ACHN (cell line): ENCODE measurements at places on chromosomes 16 and 17.
A peak's percentile ranks its signal among the peaks of the same experiment; 100 is the strongest.

DNA sequence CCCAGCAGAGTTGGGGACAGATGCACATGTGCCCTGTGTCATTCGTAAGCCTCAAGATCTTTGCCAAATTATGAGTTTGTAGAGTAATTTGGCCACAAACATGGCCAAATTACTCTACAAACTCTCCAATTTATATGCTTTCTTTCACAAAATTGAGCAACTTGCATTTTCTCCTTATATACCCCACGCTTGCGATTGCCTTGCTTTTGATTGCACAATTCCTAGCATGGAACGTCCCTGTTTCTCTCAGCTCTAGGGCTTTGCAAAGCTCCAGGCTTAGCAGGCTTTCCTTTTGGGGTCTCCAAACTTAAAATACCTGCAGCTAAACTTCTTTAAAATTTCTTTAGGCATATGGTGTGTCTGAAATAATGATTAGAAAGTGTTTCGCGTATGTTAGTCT lies 28.5 kb upstream of the MAF start:
- DNase-seq, result no peak

DNA sequence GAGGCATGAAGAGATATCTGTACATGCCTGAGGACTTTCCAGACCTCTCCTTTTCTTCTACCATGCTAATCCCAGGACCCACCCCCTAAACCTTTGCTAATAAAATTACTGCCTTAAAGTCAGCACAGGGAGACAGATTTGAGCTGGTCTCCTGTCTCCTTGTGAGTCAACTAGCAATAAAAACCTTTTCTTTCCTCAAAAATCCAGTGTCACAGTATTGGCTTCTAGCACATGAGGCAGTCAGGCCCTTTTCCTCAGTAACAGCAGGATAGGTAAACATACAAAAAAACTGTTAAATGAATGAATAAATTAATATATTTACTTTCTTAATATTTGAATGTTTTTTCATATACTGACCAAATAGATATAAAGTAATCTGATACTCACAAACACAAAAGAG lies 41.3 kb downstream of the ABCA10 start:
- DNase-seq, result no peak

DNA sequence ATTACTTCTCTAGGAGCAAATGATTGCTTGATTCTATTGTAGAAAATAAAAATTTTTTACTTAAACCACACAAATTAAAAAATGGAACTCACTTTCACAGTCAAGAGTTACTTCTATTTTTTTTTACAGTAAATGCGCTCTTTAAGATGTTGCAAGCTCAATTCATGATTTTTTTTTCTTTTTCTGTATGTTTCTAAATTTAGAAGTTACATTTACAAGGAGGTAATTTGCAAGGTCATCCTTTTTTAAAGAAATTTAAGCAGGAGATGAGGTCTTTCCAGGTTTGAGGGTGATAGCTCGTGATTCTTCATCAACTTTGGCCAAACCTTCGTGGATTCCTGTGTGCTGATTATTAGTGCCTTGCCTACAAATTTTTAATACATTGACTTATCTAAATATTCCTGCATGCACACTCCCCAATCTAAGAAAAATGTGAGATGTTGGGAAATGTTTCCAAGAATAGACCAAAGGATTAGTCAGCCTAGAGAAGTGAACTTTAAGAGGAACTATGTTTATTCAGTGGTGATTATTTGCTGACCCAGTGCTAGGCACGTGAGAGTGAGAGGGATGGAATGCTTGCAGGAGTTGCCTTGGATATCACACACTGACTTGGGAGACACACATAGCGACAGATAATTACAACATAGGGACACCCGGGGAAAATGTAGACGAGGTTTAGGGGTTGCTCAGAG lies 429.8 kb downstream of the MAF start:
- no peak for DNase-seq

DNA sequence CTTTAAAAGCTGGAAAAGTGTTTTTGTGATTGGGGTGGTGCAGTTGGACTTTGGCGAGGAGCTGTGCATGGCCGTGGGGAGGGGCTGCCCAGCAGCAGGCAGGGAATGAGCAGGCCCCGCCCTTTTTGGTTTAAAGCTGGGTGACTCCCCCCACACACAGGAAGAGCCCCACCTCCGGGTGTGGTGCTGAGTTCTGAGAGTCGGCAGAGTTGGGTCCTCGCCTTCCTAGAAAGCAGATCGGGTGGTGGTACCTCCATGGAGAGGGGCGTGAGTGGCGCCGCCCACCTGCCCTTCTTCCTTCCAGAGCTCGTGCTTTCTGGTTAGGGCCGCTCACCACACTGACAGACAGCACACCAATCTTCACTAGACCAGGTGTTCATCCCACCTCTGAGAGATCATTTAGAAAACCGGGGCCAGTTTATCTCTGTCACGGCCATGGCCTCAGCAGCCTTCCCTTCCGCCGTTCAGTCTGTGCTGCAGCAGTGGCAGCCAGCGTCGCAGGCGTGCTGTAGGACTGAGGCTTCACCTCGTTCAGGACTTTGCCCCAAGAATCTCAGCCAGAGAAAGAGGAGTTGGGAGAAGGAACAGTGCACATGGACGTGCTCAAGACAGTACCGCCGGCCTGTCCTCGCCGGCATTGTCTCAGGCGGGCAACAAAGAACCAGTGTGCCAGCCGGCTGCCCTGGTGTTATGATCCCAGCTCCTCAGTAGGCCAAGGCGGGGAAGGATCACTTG lies 144.0 kb upstream of the CHMP6 start:
- no peak for DNase-seq

DNA sequence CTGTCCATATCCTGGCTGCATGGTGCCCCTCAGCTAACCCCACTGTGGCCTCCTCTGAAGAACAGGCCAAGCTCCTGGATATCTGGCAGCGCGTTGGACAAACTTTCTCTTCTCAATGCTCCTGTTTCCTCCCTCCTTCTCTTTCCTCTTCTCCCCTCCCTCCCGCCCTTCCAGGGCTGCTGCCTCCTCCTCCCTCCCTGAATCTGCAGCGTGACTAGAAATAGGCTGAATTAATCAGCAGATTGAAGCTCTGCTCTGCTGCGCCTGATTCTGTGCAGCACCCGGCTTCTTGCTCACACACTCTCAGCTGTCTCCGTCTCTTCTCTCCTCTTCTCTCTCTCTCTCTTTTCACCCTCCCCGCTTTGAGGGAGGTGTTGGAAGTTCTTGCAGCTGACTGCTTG lies 19.8 kb downstream of the TMEM94 start:
- no peak for DNase-seq

DNA sequence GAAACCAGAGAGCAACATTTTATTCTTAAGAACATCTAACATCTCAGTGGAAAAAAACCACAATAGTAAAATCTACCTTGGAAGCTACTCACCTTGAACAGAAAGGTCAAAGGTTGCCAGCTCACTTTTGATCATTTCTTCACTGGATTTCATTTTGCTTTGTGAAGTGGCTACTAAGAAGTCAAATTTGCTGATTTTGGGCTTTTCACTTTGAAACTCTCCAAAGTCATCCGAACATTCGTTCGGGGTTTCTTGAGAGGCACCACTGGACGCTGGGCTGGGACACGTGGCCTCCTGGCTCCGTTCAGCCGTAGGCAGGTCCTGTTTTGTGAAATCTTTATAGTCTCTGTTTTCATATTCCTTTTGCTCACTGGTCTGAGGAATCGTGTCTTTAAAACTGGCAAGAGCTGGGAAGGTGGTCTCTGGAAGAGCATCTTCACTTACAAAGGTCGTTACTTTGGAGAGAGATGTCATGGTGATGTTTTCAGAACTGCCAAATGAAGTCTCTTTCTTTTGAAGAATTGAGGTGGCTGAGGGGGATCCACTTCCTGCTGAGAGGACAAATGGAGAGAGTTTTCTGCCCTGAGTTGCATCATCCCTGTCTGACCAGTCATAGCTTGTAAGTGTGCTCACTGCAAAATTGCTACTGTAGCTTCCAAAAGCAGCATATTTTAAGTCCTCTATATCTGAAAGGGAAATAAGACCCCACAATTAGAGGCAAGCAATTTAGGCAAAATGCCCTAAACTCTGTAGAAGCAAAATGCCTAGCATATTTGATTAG lies 52.4 kb downstream of the DUSP14 start:
- DNase-seq, result no peak

DNA sequence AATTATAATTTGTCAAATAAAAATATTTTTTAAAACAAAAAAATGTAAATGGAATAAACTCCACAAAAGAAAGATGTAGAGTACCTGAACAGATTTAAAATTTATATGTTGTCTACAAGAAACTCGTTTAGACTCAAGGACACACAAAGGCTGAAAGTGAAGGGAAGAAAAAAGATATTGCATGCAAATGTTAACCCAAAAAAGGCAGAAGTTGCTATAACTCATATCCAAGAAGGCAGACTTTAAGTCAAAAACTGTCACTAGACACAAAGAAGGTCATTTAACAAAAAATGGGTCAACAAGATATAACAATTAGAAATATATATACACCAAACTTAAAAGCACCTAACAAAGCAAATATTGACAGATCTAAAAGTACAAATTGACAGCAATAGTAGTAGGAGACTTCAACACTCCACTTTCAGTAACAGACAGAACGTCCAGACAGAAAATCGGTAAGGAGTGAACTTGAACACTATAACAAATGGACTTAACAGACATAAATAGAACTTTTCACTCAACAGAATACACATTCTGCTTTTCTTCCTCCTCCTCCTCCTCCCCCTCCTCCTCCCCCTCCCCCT lies 40.8 kb upstream of the MYLK3 start:
- DNase-seq, result no peak

DNA sequence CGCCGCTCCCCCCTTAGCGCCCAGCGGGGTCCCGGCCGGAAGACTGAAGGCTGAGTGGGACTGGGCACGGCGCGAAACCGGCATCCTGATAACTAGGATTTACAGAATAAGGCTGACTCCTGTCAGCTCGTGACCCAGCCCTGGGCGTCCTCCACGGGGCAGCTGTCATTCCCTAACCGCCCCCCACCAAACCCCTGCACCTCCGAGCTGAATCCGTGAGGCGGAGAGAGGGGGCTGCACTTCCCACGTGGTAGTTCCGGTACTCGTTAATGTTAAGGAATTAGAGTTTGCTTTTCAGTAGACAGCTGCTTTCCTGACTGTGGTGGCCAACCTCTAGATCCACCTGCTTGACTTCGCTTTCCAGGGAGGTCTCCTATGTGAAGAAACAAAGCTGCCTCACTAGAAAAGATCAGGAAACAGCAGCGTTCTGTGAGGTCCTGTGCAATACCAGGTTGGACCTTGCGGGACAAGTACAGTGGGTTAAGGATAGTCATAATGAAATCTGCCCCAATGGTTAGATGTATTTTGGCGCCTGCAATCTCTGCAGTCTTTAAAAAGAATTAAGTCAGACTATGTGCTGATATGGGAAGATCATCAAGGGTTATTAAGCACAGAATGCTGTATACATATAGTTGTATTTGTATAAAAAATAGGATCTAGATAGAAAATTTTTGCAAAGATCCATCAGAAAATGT lies 1.1 kb upstream of the WBP2 start:
- DNase-seq, result peak; percentile 50

GRCh38 chr17:9986754-9987382 lies 81.8 kb upstream of the RCVRN start:
- no peak for DNase-seq

DNA sequence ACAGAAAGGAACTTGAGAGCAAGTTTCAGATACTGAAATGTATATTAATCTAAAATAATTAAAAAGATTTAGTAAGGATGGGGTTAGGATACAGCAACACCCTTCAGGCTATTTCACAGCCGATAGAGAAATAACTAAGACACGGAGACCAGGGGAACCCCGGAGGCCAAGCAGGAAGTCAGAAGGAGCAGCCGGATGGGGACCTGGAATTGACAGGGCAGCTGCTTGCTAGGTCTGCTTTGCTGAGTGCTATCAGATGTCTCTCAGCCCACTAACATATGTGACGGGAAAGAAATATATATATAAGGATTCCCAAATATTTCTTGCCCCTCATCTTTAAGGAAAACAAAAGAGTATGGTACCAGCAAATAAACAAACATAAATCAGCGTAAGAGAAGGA lies 154.1 kb upstream of the CDH5 start:
- no peak for DNase-seq

GRCh38 chr16:57258226-57258909 lies 13.3 kb downstream of the ARL2BP start:
- no peak for DNase-seq

GRCh38 chr16:57959121-57959520 lies 11.8 kb downstream of the CNGB1 start:
- no peak for DNase-seq

DNA sequence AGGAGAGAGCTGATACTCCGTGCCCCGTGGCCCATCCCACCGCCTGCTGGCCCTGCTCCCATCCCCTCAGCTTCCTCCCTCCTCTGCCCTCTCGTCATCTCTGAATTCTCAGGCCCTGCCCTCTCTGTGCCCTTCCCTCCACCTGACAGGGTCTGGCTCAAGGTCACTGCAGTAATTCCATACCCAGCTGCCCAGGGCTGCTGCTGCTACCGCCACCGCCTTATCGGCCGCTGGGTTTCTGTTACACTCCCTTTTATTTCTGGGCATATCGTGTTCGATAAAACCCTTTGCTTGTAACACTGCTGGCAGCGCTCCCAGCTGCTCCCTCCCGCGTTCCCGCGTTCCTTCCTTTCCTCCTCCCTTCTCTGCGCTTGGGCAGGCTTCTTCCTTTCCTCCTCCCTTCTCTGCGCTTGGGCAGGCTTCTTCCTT lies 1.2 kb downstream of the EPN3 start:
- DNase-seq, result peak; percentile 54

- DNase-seq, result no peak
Measured at GRCh38 chr17:80729016-80729415, 184.4 kb downstream of the RPTOR start.

GRCh38 chr16:35562919-35563318 lies 2103.5 kb downstream of the TP53TG3F start:
- no peak for DNase-seq

GRCh38 chr16:86129541-86129940 lies 230.6 kb downstream of the IRF8 start:
- DNase-seq, result no peak

DNA sequence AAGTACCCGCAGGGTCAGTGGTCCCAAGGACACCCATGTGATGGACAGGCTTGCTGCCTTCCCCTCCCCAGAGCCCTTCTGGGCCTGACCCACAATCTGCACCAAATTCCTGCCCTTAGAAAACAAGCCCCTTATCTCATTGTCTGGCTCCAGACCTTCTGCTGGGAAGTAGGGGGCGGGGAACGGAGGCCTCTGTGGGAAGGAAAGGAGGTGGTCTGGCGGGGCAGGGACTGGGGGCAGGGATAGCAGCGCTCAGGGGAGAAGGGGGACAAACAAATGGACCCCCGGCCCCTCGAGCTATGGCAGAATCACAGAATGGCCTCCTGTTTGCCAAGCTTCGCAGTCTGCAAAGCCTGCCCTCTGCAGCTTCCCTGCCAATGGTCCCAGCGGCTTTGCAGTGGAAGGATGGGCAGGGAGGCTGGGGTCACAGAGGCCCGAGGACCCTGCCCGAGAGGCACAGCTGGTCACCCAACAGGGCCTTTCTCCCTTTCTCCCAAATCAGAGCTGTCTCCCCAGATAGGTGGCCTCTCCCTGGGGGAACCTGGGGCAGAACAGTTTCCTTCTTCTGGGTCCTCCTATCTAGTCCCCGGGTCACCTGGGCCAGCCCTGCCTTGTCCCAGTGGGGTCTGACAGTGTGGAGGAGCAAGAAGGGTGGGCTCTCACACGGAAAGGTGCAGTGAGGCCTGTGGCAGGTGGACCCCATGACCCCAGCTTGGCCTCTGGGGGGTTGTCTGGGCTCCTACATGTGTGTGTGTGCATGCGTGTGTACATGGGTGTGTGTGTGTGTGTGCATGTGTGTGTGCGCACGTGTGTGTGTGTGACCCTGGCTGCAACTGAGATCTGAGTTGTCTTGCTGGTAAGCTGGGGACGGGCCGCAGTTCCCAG lies 25.5 kb downstream of the TMEM235 start:
- no peak for DNase-seq
